Lower lobe of right lung (tissue), 2 donors: ENCODE measurements at places on chromosomes 1 and 21.

DNA sequence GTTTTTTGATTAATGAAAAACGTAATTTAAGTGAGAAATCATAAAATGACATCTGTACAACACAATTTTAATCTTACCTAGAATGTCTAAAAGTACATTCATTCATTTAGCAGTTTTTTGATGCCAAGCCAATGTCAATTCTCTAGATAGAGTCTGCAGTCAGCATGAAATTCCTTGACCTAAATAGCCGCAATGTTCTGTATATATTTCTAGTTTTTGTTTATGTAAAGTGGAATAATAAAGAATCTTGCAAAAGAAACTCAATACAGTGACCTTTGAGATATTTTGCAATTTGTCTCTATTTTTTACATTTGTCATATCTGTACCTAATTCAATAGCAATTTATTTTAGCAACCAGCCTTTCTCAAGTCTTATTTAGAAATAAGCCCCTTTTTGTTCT is 176.0 kb downstream of the ATP6V1G3 start:
- no peak overlapping the region for H3K27ac ChIP-seq
- H3K4me1 ChIP-seq = no peaks in the 10 kb centered on the region
- DNase-seq = no peak
- no peak overlapping the region for H3K4me3 ChIP-seq
- no peaks in the 10 kb centered on the region for H3K36me3 ChIP-seq

GRCh38 chr1:100896481-100896982 is 642 bp downstream of the SLC30A7 start:
- no peaks in the 10 kb centered on the region for H3K27me3 ChIP-seq
- peaks cover 35% of the 10 kb centered on the region for H3K36me3 ChIP-seq
- H3K4me1 ChIP-seq = peaks cover 29% of the 10 kb centered on the region
- peak overlapping the region; percentile 82 for H3K4me3 ChIP-seq
- peak overlapping the region; percentile 96 for H3K27ac ChIP-seq

GRCh38 chr1:232519186-232519585 is 110.7 kb downstream of the SIPA1L2 start:
- no peak for DNase-seq
- no peak overlapping the region for H3K4me3 ChIP-seq
- peaks cover 13% of the 10 kb centered on the region for H3K36me3 ChIP-seq
- H3K27ac ChIP-seq = no peak overlapping the region
- no peaks in the 10 kb centered on the region for H3K4me1 ChIP-seq

DNA sequence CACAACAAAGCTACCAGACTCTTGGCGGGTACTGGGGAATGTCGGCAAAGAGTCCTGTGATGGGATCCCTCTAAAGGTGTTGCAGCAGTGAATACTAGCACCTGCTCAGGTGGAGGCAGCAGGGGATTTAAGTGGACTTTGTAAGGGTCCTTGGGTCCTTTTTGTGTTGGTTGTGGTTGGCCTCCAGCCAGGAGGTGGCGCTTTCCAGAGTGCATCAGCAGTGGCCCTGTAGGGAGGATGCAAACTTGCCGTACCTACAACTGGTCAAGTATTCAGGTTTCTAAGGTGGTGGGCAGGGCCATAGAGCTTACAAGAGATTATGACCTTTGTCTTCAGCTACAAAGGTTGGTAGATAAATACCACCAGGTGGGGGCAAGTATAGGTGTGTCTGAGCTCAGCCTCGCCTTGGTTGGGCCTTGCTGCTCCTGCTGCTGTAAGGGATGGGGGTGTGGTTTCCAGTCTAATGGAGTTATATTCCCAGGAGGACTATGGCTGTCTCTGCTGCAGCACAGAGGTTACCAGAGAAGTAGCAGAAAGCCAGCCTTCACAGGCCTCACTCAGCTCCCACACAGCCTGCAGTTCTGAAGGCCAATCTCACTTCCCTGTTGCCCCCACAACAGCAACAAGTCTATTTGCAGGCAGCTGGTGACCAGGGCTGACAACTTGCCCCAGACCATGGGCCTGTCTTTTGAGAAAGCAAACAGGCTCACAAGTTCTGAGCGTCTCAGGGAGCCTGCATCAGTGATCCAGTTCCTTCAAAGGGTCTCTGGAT is 7.3 kb downstream of the OR2M5 start:
- no peaks in the 10 kb centered on the region for H3K4me1 ChIP-seq
- H3K27ac ChIP-seq = no peak overlapping the region
- H3K36me3 ChIP-seq = no peaks in the 10 kb centered on the region
- no peaks in the 10 kb centered on the region for H3K27me3 ChIP-seq

GRCh38 chr1:61853583-61853982 is 111.3 kb downstream of the PATJ start:
- no peaks in the 10 kb centered on the region for H3K4me1 ChIP-seq
- no peak for DNase-seq
- no peaks in the 10 kb centered on the region for H3K27me3 ChIP-seq
- H3K27ac ChIP-seq = no peak overlapping the region
- H3K4me3 ChIP-seq = no peak overlapping the region

GRCh38 chr1:202007304-202007703 is 3.1 kb upstream of the ELF3 start:
- DNase-seq = no peak
- H3K27ac ChIP-seq = peak overlapping the region; percentile 80
- H3K4me1 ChIP-seq = peaks cover 11% of the 10 kb centered on the region
- H3K27me3 ChIP-seq = no peaks in the 10 kb centered on the region
- peaks cover 50% of the 10 kb centered on the region for H3K36me3 ChIP-seq

- H3K4me3 ChIP-seq = no peak overlapping the region
- DNase-seq = no peak
- H3K36me3 ChIP-seq = no peaks in the 10 kb centered on the region
Measured at GRCh38 chr1:227472772-227473171, 90.6 kb upstream of the ZNF678 start.

GRCh38 chr1:3577711-3578432 is 33.4 kb downstream of the MEGF6 start:
- H3K36me3 ChIP-seq = no peaks in the 10 kb centered on the region
- H3K27me3 ChIP-seq = no peaks in the 10 kb centered on the region
- DNase-seq = no peak
- no peak overlapping the region for H3K4me3 ChIP-seq

- no peaks in the 10 kb centered on the region for H3K27me3 ChIP-seq
- no peaks in the 10 kb centered on the region for H3K4me1 ChIP-seq
- no peak overlapping the region for H3K27ac ChIP-seq
- H3K36me3 ChIP-seq = no peaks in the 10 kb centered on the region
- DNase-seq = no peak
Measured at GRCh38 chr1:214557952-214558735, 6.7 kb upstream of the PTPN14 start.

DNA sequence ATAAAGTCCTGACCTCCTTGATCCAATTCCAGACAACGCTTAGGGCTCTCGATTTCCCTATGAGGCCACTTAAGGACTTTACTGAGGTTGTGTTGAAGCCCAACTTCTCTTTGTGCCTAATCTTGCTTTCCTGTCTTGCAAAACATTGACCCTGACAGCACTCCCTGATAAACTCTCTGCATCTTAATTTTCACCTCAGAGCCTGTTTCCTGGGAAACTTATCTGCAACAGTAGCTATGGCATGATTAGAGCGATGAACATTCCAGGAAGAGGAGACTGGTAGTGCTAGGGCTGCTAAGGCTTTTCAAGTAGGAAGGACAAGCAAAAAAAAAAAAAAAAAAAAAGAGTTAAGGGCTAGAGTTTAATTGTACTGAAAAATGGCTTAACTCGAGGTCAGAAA is 118.9 kb downstream of the RGS21 start:
- no peak for DNase-seq
- no peaks in the 10 kb centered on the region for H3K36me3 ChIP-seq
- H3K4me1 ChIP-seq = no peaks in the 10 kb centered on the region
- no peak overlapping the region for H3K27ac ChIP-seq
- H3K27me3 ChIP-seq = no peaks in the 10 kb centered on the region

- H3K27me3 ChIP-seq = no peaks in the 10 kb centered on the region
- peak within 1 kb of the TSS; percentile 84 for H3K4me3 ChIP-seq
Measured at GRCh38 chr1:116372651-116373430, at the start of gene ATP1A1. TSS of gene ATP1A1 (plus strand) at chr1:116373244. CDS start at chr1:116373512, 268 bp downstream.

- no peak for DNase-seq
- H3K4me3 ChIP-seq = no peak overlapping the region
- no peaks in the 10 kb centered on the region for H3K27me3 ChIP-seq
- peaks cover 6% of the 10 kb centered on the region for H3K4me1 ChIP-seq
- no peak overlapping the region for H3K27ac ChIP-seq
Measured at GRCh38 chr1:22854688-22855565, 117.7 kb downstream of the LACTBL1 start.

GRCh38 chr1:242477944-242478343 is 46.6 kb downstream of the PLD5 start:
- H3K36me3 ChIP-seq = no peaks in the 10 kb centered on the region
- no peak overlapping the region for H3K4me3 ChIP-seq
- H3K27me3 ChIP-seq = no peaks in the 10 kb centered on the region
- no peak for DNase-seq

- H3K27ac ChIP-seq = peak overlapping the region; percentile 78
- peaks cover 4% of the 10 kb centered on the region for H3K4me1 ChIP-seq
- no peaks in the 10 kb centered on the region for H3K27me3 ChIP-seq
Measured at GRCh38 chr1:157240495-157241184, 102.4 kb upstream of the ETV3 start.

- H3K4me3 ChIP-seq = no peak overlapping the region
- no peaks in the 10 kb centered on the region for H3K36me3 ChIP-seq
- peaks cover 16% of the 10 kb centered on the region for H3K4me1 ChIP-seq
- H3K27me3 ChIP-seq = no peaks in the 10 kb centered on the region
- DNase-seq = no peak
- H3K27ac ChIP-seq = no peak overlapping the region
Measured at GRCh38 chr1:31152181-31152795, 86.8 kb upstream of the PUM1 start.

GRCh38 chr1:198169672-198170071 is 12.9 kb downstream of the NEK7 start:
- no peak for DNase-seq

DNA sequence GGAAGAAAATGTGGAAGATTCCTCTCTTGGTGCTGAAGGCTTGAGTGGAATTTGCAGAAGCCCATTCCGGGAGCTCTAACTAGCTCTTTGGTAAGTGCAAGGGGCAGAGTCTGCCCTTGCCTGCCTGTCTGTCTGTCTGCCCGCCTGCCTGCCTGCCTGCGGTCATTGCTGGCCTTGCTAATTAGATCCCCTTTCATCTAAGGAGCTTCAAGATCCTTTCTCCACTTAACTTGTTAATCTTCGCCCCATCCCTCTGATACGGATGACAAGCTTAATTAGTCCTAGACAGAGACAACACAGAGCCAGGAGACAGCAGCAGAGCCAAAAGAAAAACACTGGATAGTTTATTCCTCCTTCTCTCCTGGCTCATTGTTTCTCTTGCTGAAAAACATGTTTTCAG is 80.2 kb upstream of the GADD45A start:
- DNase-seq = no peak
- H3K4me3 ChIP-seq = no peak overlapping the region
- no peak overlapping the region for H3K27ac ChIP-seq
- H3K36me3 ChIP-seq = no peaks in the 10 kb centered on the region
- no peaks in the 10 kb centered on the region for H3K4me1 ChIP-seq

DNA sequence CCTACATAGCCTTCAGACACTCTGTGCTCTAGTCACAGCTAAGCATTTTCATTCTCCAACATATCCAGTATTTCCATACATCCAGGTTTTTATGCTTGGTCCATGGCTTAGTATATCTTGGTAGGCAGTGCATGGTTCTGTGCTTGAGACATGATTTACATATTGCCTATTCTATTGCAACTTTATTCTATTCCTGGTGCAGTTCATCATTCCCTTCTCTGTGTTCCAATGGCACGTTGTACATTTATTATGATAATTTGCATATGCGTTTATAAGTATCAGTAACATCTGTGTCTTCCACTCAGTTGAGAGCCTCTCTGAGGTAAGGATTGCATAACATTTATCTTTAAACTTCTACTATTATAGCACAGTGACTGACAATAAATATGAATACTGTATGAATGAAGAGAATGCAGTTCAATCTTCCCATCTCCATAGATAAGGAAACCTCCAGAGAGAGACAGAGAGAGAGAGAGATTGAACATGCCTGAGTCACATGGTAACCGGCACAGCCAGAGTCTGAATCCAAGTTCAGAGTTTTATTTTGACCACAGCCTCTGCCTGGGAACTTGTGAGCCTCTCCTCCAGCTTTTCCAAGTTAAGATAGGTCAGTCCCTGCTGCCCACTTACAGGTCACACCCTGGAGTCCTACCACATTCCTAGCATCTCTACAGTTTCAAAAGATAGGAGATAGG is 41.5 kb downstream of the PLPPR5 start:
- no peak for DNase-seq
- H3K4me1 ChIP-seq = no peaks in the 10 kb centered on the region
- no peak overlapping the region for H3K27ac ChIP-seq
- H3K4me3 ChIP-seq = no peak overlapping the region

- H3K36me3 ChIP-seq = no peaks in the 10 kb centered on the region
- no peak for DNase-seq
- no peaks in the 10 kb centered on the region for H3K27me3 ChIP-seq
- no peak overlapping the region for H3K4me3 ChIP-seq
- H3K27ac ChIP-seq = no peak overlapping the region
Measured at GRCh38 chr1:218667781-218668516, 322.8 kb downstream of the TGFB2 start.

DNA sequence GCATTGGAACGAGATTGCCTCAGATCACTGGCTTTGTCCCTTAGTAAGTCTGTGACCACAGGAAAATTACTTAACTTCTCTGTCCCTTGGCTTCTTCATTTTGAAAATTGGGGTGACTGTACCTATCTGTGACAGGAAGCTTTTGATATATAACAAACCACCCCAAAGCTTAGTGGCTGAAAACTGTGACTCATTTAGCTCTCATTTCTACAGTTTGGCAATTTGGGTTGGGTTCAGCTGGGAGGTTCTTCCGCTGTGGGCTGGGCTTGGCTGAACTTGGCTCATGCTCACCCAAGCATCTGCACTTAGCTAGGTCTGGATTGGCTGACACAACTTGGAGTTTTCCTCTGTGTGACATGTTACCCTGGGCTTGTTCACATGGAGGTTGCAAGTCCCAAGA is 14.0 kb downstream of the C1orf94 start:
- peaks cover 3% of the 10 kb centered on the region for H3K27me3 ChIP-seq
- H3K36me3 ChIP-seq = no peaks in the 10 kb centered on the region
- no peak overlapping the region for H3K4me3 ChIP-seq
- H3K27ac ChIP-seq = no peak overlapping the region

DNA sequence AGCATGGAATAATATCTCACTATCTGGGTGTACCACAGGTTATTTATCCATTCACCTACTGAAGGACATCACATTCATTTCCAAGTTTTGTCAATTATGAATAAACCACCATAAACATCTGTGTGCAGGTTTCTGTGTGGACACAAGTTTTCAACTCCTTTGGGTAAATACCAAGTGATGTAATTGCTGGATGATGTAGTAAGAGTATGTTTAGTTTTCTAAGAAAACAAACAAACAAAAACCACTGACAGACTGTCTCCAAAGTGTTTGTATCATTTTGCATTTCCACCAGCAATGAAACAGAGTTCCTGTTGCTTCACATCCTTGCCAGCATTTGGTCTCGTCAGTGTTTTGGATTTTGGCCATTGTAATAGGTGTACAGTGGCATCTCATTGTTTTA is 435.7 kb upstream of the PROX1 start:
- H3K4me1 ChIP-seq = no peaks in the 10 kb centered on the region
- no peaks in the 10 kb centered on the region for H3K27me3 ChIP-seq
- DNase-seq = no peak
- H3K27ac ChIP-seq = no peak overlapping the region
- no peak overlapping the region for H3K4me3 ChIP-seq

- no peaks in the 10 kb centered on the region for H3K36me3 ChIP-seq
- no peak overlapping the region for H3K27ac ChIP-seq
- no peak overlapping the region for H3K4me3 ChIP-seq
- DNase-seq = no peak
Measured at GRCh38 chr1:40318476-40318875, 1.4 kb upstream of the COL9A2 start.
